ENCODE measurements at places on chromosomes 3 and 15.
A peak's percentile ranks its signal among the peaks of the same experiment; 100 is the strongest.

DNA sequence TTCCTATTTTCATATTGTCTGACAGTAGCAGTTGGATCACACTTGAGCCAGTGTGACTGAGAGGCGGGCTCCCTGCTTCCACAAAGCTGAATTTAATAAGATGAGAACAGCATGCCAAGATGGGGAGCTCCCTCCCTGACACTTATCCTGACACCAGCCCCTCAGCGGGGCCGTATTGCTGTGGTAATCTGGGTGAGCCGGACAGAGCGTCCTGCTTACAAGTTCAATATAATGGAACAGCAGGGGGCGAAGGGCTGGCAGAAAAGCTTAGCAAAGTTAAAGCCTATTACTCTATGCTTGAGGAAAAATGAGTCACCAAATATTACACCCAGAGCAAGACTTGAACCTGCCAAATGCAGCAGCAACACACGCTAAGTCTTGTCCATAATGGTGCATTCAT lies 163.8 kb upstream of the CMC1 start:
- no peak for DNase-seq

DNA sequence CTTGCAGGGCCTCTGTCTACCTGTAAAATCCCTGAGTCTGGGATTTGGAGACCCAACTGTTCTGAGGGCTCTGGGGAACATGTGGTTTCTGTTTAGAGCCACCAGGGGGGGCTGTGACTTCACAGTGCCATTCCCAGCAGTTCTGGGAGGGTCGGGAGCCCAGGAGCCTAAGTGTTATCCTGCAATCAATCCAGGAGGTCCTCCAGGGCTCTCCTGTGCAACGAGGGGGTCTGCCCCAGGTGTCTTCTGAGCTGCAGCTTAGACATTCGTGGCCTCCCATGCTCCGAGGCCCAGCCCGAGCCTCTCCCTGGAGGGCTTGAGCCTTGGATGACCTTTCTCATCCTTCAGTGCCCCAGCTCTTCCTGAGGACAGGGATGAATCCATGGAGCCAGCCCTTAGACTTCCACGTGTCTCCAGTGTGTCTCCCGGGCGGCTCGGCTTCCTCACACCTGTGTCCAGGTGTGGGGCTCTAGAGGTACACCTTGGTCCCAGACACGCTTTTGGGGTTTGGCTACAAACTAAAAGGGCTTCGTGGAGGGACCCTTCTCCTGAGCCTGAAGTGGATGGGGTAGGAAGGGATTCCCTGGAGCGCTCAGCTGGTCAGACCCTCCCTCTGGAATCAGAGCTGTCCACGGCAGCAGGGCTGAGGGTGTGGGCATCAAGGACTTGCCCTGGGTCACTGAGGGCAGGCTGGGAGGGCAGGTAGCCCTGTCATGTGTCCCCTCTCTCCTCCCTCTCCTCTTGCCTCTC lies 20.3 kb upstream of the ABTB1 start:
- no peak for DNase-seq

- DNase-seq: no peak
Observed at GRCh38 chr15:88035381-88035780, 221.2 kb downstream of the NTRK3 start.

- no peak for DNase-seq
Observed at GRCh38 chr3:159899166-159899565, 89.5 kb upstream of the IL12A start.

GRCh38 chr3:53589201-53589600 lies 94.8 kb downstream of the CACNA1D start:
- no peak for DNase-seq

DNA sequence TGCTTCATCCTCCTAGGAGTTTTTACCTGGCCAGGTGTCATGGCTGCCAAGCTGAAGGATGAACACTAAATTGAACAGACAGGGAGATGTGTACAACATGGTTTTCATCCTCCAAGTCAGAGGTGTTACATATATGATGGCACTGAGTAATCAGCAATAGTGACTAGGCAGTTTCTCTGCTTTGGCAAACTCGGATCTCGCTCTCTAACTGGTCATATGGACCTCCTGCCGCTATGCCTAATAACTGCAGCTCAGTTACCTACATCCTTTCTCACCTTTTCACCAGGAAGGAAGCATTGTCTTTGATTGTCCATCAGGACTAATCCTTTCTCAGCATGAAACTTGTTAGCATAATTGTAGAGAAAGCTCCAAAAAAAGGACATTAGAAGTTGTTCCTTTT lies 175.9 kb upstream of the PLSCR5 start:
- DNase-seq: no peak

- DNase-seq: no peak
Observed at GRCh38 chr15:90955624-90956273, 1.1 kb downstream of the RCCD1 start.

GRCh38 chr15:31554261-31554660 lies 227.6 kb downstream of the KLF13 start:
- DNase-seq: no peak

- DNase-seq: no peak
Observed at GRCh38 chr15:41492597-41493204, 973 bp upstream of the ITPKA start.

DNA sequence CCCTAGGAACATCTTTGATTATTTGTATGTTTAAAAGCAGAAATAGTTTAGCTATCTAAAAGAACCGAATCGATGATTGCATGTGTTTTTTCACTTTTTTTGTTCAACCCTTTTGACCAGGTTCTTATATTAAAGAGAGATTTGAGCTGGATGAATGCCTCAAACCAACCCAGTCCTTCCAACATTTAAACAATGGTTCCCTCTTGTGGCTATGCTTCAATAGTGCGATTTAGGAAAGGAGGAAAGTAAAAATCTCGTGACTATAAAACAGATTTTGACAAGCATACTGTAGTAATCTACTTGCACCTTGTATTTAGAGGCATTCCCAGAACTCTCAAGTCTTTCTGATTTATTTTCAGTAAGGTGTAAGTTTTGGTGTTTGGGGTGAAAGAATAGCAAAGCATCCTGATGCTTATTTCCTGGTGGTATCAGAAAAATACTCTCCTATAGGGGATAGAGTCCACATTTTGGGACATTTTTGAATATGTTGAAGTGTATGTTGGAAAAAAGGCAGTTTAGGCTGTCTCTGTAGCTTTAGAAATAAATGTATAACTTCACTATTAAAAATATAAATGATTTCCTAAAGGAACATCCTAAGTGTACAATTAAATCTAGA lies 159.6 kb upstream of the KCNH8 start:
- no peak for DNase-seq

- DNase-seq: no peak
Observed at GRCh38 chr3:66261355-66261754, 40.6 kb downstream of the SLC25A26 start.

GRCh38 chr3:13013994-13014754 lies 59.1 kb downstream of the IQSEC1 start:
- peak; percentile 40 for DNase-seq

- DNase-seq: no peak
Observed at GRCh38 chr15:26690778-26691177, 82.1 kb downstream of the GABRB3 start.

DNA sequence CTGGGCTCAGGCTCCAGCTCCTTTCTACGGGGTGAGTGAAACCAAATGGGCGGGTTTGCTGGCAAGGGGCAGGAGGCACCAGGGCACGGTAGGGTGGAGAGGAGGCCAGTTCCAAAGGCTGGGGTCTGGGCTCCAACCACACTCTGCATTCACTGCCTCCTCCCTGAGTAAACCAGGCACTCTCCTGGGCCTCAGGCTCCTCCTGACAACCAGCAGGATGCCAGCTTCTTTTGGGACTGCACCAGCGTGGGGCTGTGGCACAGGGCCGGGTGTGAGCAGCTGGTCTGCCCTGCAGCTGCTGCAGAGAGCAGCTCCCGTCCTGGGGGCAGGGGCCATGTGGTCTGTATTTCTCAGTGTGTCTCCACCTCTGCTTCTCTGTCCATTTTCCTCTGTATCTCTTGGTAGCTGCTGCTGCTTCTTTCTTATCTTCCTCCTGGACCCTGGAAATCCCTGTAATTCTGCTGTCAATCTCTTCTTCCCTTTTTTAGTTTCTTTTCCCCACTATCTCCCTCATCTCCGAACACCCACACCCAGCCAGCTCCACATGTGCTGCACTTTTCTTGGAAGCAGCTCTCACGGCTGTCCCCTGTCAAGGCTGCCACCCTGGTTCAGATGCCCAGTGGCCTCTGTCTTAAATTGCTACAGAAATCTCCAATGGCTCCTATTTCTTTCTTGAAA lies 54.9 kb upstream of the TBC1D21 start:
- DNase-seq: no peak

DNA sequence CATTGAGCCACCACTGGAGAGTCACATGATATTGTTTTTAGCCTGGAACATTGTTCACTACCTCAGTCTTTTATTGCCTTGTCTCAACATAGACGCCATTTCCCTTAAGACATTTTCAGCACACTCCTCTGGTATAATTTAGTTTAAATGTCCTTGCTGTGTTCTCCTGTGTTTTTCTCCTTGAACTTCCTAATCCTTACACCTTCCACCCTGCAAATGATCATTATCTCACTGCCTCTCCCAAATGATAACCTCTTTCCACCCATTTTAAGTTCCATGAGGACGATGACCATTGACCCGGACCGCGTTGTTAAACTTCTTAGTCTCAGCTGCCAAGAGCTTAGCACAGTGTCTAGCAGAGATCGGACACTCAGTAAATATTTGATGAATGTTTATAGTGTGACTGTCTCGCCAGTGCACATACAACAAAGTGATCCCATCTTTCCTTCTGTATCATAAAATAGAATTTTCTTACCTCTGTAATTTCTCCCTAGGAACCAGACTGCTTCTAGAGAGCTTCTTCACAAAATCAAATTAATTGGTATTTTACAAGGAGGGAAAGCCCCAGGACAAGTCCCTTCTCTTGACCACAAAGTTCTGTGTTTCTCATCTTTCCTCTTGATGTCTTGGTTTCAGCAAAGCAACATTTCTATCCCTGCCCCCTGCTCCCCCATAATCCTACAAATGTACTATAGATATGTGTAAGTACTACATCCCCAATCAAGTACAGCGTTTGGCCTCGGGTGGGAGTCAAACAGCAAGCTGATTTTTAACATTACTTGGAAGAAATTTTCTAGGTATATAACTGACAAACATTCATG lies 429.6 kb downstream of the LPP start:
- DNase-seq: no peak

GRCh38 chr15:78739996-78740903 lies 71.0 kb downstream of the ADAMTS7 start:
- no peak for DNase-seq

GRCh38 chr15:31069360-31070000 lies 32.0 kb downstream of the TRPM1 start:
- no peak for DNase-seq

DNA sequence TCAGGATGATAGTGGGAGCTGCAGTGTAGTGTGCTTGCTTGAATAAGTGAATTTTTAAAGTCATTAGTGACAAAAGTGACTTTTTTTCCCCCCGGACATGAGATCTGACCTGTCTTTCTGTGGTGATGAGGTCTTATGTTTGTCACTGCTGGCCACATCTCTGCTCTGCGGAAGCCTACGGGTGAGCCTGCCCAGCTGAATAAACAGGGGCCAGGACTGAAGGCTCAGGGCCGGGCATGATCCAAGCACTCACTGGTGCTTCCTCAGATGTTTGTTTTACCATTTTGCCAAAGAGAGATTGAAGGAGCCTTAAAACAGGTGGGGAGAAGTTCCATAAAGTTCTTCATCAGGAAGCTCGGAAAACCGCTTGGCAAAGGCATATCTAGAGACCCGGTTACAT lies 35.0 kb downstream of the RPL39L start:
- DNase-seq: no peak

GRCh38 chr3:106008766-106009165 lies 140.0 kb upstream of the CBLB start:
- no peak for DNase-seq

GRCh38 chr3:51336261-51336660 lies 48.8 kb upstream of the MANF start:
- DNase-seq: no peak

DNA sequence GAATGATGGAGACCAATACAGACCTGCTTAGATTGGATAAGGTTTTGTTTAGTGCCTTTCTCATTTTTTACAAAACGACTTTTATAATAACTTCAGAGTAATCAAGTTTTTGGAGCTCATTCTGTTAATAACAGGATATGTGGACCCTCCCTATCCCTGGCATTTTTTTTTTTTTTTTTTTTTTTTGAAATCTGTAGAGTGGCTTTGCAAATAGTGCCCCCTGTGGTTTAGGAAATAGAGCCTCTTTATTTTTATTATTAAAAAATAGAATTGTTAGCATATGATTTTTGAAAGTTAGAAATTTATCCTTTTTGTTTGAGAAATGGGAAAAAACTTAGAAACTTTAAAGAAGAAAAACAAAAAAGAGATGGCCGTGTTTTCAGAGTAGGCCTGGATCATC lies 11.4 kb downstream of the SKIL start:
- DNase-seq: no peak

- no peak for DNase-seq
Observed at GRCh38 chr3:13417166-13417947, 2.8 kb downstream of the NUP210 start.

DNA sequence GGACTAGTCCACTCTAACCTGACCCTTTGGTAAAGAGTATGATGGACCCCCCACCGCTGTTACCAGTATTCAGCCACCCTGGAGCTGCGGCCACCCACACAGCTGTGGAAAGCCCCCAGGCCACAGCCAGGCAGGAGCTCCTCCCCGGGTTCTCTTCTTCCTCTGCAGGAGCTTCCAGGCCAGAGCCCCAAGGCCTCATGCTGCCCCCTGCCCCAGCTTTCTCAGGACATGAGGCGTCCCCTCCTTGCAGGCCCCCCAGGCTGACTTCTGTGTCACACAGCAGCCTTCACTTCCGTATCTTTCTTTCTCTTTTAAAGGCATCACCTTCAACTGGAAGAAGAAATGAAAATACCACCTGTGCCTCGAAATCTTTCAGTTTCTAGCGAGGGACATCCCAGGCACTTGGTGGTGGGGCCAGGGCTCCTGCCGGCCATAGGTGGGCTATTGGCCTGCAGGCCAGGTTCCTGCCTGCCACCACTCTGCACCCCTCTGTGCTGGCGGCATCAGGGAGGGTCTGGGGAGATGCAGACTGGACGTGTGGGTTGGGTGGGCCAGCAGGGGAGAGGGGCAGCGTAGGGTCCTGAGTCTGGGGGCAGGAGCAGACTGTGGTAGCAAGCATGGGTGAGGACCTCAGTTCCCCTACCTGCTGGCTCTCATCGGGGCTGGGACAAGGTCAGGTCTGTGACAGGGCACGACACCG lies 19.9 kb downstream of the KLF13 start:
- DNase-seq: no peak

- DNase-seq: no peak
Observed at GRCh38 chr3:191136347-191136746, 62.7 kb upstream of the OSTN start.

GRCh38 chr3:9704347-9705322 lies 1.0 kb downstream of the CPNE9 start:
- no peak for DNase-seq

GRCh38 chr3:25547943-25548674 lies 116.6 kb downstream of the TOP2B start:
- DNase-seq: no peak
